Activated CD4-positive, alpha-beta T cell treated with anti-CD3 and anti-CD28 coated beads, Interleukin-2, amount 10 ng/mL, durations not matched to agents 7 days and 5 days (primary cell): ENCODE measurements at places on chromosomes 1 and 21. TPM values are rescaled to one million over a fixed set of nuclear protein-coding genes. Genes with fewer than 3 reads are reported as not detected.

- H3K36me3 ChIP-seq: peaks cover 2% of the 10 kb centered on the region
- peaks cover 22% of the 10 kb centered on the region for H3K4me1 ChIP-seq
- no peak overlapping the region for H3K4me3 ChIP-seq
- H3K27ac ChIP-seq: no peak overlapping the region
Measured at GRCh38 chr21:42301371-42302075, 13.7 kb downstream of the TFF3 start.

- H3K4me3 ChIP-seq: no peak overlapping the region
- H3K27me3 ChIP-seq: no peaks in the 10 kb centered on the region
- H3K27ac ChIP-seq: no peak overlapping the region
- peaks cover 17% of the 10 kb centered on the region for H3K4me1 ChIP-seq
- H3K36me3 ChIP-seq: no peaks in the 10 kb centered on the region
Measured at GRCh38 chr1:175219774-175220173, 27.2 kb upstream of the KIAA0040 start.

DNA sequence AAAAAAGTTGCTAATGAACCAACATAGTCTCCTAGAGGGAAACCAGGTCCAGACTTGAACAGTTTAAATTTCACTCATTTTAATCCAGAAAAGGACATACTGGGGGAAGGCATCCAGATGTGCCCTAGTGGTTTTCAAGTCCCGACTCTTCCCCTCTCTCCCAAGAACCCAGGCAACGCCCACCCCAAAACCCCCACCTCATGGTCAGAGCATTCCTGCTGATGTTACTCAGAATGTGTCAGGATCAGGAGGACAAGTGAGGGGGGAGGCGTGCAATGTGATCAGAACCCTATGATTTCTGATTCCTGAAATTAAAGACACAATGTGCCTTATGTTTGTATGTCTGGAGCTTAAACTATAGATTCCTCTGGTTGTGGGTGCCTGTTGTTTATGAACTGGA lies 1.6 kb upstream of the CTSK start:
- no peak overlapping the region for H3K4me3 ChIP-seq
- H3K27me3 ChIP-seq: no peaks in the 10 kb centered on the region
- DNase-seq: no peak
- H3K27ac ChIP-seq: no peak overlapping the region

- H3K27me3 ChIP-seq: peaks cover 14% of the 10 kb centered on the region
- no peaks in the 10 kb centered on the region for H3K36me3 ChIP-seq
- no peak overlapping the region for H3K27ac ChIP-seq
- no peak for DNase-seq
Measured at GRCh38 chr1:48831120-48831978, 54.7 kb upstream of the BEND5 start.

GRCh38 chr1:224851848-224852261 lies 77.6 kb upstream of the DNAH14 start:
- no peaks in the 10 kb centered on the region for H3K36me3 ChIP-seq
- peaks cover 2% of the 10 kb centered on the region for H3K27me3 ChIP-seq
- H3K4me3 ChIP-seq: no peak overlapping the region
- no peak overlapping the region for H3K27ac ChIP-seq
- no peak for DNase-seq

DNA sequence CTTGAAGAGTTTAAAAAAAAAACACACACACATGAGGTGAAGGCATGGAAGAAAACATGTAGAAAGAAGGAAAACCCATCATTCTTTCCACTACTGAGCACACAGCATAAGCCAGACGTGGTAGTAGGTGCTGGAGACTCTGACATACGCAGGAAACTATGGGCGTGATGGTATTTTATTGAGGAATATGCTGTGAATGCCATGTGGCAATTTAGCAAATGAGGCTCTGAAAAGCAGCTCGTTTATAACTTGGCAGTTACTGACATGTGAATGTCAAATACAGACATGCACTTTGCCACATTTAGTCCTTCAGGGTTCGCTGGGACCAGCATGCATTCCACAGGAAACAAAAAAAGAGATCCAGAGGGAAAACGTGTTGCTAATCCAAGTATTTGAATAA lies 74.3 kb upstream of the IFNAR2 start:
- H3K27ac ChIP-seq: no peak overlapping the region
- peaks cover 32% of the 10 kb centered on the region for H3K27me3 ChIP-seq
- DNase-seq: no peak
- H3K4me3 ChIP-seq: no peak overlapping the region

DNA sequence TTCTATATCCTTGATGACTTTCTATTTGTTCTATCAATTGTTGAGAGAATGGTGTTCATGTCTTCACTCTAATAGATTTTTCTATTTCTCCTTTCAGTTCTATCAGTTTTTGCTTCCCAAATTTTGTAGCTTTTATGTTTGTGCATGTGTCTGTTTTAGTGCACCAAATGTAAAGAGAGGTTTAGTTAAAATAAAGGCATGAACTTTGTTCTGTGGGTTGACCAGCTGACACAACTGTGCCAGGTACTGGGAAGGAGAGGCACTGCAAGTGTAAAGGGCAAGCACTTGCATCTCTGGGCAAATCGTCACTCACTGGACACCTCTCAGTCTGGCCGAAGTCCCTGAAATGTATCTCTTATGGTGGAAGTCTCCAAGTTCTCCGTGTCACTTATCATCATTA lies 38.6 kb upstream of the ABCD3 start:
- H3K4me1 ChIP-seq: peaks cover 18% of the 10 kb centered on the region
- H3K36me3 ChIP-seq: no peaks in the 10 kb centered on the region
- DNase-seq: no peak

DNA sequence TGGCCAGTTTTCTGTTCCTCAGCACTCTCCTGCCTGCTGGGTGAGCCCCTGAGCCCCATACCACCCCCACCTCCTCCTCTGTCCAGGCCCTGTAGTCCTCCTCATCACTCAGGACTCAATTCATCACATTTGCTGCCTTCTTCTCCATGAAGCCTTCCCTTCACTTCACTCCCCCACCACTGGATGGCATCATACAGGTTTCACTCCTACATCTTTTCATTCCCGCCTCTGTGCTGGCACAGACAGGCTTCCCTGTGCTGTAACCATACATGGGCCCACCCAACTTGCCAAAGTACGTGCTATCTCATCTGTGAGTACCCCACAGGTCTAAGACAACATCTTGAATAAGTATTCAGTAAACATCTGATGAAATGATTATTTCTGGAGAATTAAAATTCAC lies 56.9 kb downstream of the SLC45A1 start:
- H3K27ac ChIP-seq: peak overlapping the region; percentile 58
- H3K36me3 ChIP-seq: peaks cover 26% of the 10 kb centered on the region
- peaks cover 50% of the 10 kb centered on the region for H3K4me1 ChIP-seq
- no peak overlapping the region for H3K4me3 ChIP-seq

DNA sequence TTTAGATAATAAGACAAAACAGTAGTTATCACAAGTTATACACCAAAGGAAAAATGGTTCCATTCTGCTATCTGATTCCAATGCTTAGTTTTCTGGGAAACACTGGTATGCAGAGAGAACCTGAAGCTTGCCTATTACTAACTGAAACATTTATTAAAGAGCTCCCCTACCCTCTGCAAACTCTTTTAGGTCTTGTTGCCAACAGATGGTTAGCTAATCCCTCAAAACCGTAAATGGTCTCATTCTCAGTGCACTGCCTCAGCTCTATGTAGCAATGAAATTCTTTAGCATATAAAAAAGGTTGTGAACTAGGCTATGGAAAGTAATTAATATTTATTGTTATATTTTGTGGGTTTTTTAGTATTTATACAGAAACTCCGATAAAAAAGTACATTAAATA lies 20.4 kb downstream of the C21orf91 start:
- no peaks in the 10 kb centered on the region for H3K27me3 ChIP-seq
- H3K4me3 ChIP-seq: no peak overlapping the region
- peaks cover 58% of the 10 kb centered on the region for H3K36me3 ChIP-seq
- peaks cover 39% of the 10 kb centered on the region for H3K4me1 ChIP-seq
- DNase-seq: no peak

ADGRL2 gene
- not detected for total RNA-seq

- no peaks in the 10 kb centered on the region for H3K36me3 ChIP-seq
- no peak overlapping the region for H3K27ac ChIP-seq
- peaks cover 14% of the 10 kb centered on the region for H3K27me3 ChIP-seq
- H3K4me1 ChIP-seq: peaks cover 53% of the 10 kb centered on the region
Measured at GRCh38 chr1:16067127-16067768, 6.2 kb downstream of the FAM131C start.

WNT3A gene
- not detected for total RNA-seq

SLC22A15 gene
- 0.20 TPM for total RNA-seq

CD84 gene
- total RNA-seq: 14.7 TPM

- no peak overlapping the region for H3K27ac ChIP-seq
- no peak for DNase-seq
- no peaks in the 10 kb centered on the region for H3K27me3 ChIP-seq
- H3K36me3 ChIP-seq: no peaks in the 10 kb centered on the region
- H3K4me3 ChIP-seq: no peak overlapping the region
Measured at GRCh38 chr1:183893561-183894289, 88.8 kb downstream of the RGL1 start.

GRCh38 chr1:228150120-228150460 lies 360 bp downstream of the GJC2 start:
- no peak for DNase-seq
- no peak overlapping the region for H3K4me3 ChIP-seq
- H3K4me1 ChIP-seq: peaks cover 6% of the 10 kb centered on the region
- no peaks in the 10 kb centered on the region for H3K27me3 ChIP-seq
- no peaks in the 10 kb centered on the region for H3K36me3 ChIP-seq

KRTAP11-1 gene
- not detected for total RNA-seq

- peaks cover 29% of the 10 kb centered on the region for H3K27me3 ChIP-seq
- DNase-seq: no peak
- H3K27ac ChIP-seq: no peak overlapping the region
- H3K4me3 ChIP-seq: no peak overlapping the region
- no peaks in the 10 kb centered on the region for H3K36me3 ChIP-seq
Measured at GRCh38 chr1:179750630-179751029, 7.5 kb downstream of the FAM163A start.

CYP2J2 gene
- 2.9 TPM for total RNA-seq

DNA sequence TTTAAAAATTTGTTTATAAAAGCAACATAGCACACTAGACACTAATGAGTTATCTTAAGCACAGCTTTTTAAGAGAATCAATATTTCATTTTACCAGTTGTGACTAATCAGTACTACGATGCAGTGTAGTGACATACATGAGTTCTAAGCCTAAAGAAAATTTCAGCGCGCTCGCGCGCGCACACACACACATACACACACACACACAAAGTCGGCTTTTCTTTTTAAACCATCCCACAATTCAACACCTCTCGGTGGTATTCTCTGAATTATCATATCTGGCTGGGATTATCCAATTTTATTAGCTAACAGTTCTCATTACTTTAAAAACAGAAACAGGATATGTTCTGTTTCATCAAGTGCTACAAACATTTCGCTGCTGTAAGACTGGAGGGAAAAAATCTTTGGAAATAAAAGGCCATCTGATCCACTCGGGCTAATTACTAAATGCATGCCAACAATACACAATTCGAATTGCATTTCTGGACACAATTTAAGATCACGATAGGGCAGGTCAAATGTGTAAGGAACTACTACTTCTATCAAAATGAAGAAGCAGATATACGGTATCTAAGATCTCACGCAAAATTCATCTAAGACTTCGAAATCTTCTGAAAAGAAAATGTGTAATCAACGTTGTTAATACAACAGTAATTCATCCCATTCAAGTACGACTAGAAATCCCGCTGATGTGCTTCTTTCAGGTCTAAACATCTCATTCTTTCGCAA lies 1.2 kb downstream of the TUT4 start:
- no peak overlapping the region for H3K27ac ChIP-seq
- H3K36me3 ChIP-seq: peaks cover 17% of the 10 kb centered on the region
- H3K27me3 ChIP-seq: no peaks in the 10 kb centered on the region

DNA sequence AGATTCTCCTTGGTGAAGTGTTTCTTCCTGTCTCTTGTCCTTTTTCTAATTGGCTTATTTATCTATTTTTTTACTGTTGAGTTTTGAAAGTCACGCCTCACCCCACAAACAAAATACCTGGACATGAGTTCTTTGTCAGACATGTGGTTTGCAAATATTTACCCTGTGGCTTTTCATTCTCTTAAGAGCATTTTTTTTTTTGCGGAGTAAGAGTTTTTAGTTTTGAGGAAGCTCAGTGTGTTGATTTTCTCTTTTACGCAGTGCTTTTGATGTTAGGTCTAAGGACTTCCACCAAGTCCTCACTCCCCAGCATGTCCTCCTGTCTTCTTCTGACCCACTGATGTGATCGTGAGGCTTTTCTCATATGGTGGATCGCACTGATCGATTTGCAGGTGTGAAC lies 7.6 kb downstream of the DFFB start:
- H3K4me1 ChIP-seq: peaks cover 1% of the 10 kb centered on the region
- H3K27me3 ChIP-seq: no peaks in the 10 kb centered on the region
- no peak for DNase-seq
- no peak overlapping the region for H3K4me3 ChIP-seq

DNA sequence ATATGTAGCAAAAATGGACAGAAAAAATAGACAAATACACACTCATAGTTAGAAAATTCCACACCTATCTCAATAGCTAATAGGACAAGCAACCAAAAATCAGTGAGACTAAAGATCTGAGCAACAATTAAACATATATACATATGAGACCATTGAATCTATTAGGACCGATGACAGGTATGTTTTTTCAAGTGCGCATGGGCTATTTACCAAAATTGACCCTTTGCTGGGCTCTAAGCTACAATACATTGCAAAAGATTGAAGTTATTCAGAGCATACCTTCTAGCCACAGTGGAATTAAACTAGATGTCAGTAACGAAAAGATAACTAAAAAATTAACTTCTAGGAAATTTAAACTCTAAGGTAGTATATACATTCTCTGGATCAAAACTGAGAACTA lies 13.7 kb downstream of the CD55 start:
- no peak for DNase-seq
- peaks cover 62% of the 10 kb centered on the region for H3K4me1 ChIP-seq
- peaks cover 91% of the 10 kb centered on the region for H3K36me3 ChIP-seq
- peak overlapping the region; percentile 90 for H3K27ac ChIP-seq

- peaks cover 37% of the 10 kb centered on the region for H3K36me3 ChIP-seq
- H3K4me1 ChIP-seq: peaks cover 18% of the 10 kb centered on the region
- H3K27ac ChIP-seq: no peak overlapping the region
- no peak for DNase-seq
- H3K4me3 ChIP-seq: no peak overlapping the region
Measured at GRCh38 chr21:31232344-31232743, 111.7 kb downstream of the TIAM1 start.

DNA sequence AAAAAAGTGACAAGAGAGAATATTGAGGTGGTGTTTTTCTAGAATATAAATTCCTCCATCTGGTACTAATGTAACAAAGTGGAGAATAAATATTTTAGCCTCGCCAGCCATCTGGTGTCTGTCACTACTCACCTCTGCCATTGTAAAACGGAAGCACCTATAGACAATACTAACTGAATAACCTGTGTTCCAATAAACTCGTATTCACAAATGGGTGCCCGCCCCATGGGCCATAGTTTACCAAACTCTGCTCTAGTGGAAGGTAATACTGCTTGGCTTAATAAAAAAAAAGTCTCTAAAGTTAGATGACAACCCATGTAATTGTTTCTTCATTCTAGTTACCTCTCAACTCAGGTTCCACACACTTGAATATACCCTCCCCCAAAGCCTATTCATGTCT lies 8.1 kb downstream of the MIS18A start:
- peaks cover 2% of the 10 kb centered on the region for H3K4me1 ChIP-seq
- no peaks in the 10 kb centered on the region for H3K27me3 ChIP-seq
- H3K27ac ChIP-seq: no peak overlapping the region
- peaks cover 10% of the 10 kb centered on the region for H3K36me3 ChIP-seq
- no peak overlapping the region for H3K4me3 ChIP-seq
